ENCODE measurements at places on chromosomes 7 and 10.

DNA sequence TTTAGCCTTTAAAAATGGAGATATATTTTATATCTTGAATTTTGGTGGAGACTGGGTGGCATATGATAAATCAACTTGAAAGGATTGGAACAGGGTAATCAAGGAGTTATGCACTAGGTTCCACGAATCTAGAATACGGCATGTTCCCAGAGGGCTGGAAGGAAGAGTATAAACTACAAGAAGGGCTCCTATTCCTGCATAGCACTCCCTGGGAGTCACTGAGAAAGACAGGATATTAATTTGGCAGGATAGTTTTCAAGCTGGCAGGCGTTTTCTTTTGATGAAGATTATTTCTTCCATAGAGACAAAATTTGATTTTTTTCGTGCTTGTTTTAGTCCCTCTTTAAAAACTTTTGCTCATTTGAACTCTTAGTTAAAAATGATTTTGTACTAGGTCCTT is 119.7 kb downstream of the VWC2 start:
- no peak for DNase-seq

DNA sequence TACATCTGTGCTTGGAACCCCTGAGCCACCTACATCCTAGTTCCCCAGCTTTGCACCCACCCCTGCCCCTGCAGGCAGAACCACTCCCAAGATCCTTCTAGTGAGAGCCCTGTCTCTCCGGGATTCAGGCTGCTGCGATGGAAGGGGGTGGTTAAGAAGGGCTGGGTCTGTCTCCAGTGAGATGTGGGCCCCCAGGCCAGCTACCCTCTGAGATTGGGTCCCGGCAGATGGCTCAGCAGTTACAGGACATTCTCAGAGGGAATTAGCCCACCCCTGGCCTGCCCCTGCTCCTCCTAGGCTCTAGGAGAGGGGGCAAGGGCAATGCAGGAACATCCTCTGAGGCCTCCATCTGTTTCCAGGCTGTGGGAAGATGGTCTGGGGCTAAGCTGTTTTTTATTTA is 27.7 kb downstream of the SLC29A3 start:
- no peak for DNase-seq

- no peak for DNase-seq
Measured at GRCh38 chr7:19915596-19915995, 142.2 kb upstream of the TMEM196 start.

DNA sequence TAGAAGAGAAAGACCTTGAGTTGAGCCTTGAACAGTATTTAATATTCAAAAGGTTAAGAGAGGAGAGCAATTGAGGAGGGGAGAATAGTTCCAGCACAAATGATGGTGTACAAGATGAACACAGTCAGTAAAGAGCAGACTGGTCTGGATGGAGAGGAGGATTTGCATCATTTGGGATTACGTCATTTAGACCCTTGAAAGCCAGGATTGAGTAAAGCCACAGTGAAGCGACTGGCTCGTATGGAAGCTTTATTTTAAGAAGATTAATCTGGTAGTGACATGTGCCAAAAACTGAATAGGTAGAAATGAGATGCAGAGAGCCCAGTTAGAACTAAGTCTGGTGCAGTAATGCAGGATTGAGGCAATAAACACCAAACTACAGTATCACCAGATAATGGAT is 52.6 kb downstream of the TRUB1 start:
- no peak for DNase-seq

DNA sequence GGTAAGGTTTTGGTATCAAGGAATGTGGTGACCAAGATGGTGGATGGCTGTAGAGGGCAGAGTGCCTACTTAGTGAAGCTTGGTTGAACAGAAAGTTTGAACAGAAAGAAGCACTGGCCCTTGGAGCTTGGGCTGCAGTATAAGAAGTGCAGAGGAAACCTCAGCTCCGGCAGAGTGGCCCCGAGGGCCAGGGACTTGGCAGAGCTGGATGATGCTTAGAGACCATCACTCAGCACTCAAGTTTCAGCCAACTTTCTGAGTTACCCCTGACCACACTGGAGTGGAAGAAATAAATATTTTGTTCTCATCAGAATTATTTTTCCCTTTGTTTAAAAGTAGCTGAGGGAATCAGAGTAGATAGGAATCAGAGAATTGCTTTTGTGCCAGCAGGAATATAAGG is 336.7 kb downstream of the C7orf25 start:
- DNase-seq: no peak

- no peak for DNase-seq
Measured at GRCh38 chr10:91860885-91861284, 48.4 kb downstream of the FGFBP3 start.

DNA sequence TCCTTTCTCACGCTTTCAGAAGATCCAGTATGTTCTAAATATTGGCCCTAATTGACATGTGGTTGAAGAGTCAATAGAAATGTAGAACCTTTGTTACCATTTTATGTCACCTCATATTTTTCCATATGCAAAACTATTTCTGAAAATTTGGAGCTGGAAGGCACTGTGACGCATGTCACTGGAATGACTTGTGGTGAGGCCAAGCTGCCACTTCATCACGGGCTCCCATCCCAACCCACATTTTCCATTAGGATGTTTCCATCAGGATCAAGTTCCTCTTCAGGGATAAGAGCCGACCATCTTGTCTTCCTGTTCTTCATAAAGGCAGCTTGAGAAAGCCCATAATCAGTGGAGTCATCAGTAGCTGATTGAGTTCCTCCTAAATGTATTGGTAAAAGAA is 1241.7 kb downstream of the GATA3 start:
- DNase-seq: peak; percentile 45

- DNase-seq: no peak
Measured at GRCh38 chr7:155191901-155192478, 105.7 kb upstream of the INSIG1 start.

DNA sequence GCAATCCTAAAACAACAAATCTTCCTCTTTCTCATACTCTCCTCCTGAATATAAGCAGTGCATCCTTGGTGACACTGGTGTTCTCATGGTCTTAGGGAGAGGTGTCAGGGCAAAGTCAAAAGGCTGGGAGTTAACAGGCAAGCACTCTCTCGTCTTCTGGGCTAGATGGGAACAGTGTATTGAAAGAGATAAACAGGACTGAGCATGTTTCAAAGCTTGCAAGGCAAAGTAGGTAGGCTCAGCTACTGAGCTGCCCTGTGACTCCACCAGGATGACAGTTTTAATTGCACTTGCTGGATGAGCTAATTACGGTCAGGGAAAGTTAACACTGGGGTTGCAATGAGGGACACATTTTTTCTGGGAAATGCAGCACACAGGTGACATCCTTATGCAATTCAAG is 554.9 kb upstream of the NRP1 start:
- no peak for DNase-seq

DNA sequence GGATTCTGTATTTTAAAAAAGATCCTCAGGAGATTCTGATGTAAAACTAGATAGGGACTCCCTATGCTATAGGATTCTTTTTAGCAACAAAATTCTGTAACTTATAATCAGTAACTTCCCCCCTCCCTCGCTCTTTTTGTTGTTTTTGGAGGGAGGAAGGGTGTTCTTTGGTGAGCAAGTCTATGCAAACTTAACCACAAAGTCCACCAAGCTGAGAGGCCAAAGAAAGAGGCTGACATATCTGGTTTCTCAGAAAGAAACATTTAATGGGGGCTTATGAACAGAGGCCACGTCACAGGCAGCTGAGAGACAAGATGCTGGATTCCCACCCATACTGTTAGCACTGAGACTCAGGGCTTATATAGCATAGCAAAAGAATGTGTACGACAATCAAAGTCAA is 14.3 kb upstream of the ABCB5 start:
- no peak for DNase-seq

DNA sequence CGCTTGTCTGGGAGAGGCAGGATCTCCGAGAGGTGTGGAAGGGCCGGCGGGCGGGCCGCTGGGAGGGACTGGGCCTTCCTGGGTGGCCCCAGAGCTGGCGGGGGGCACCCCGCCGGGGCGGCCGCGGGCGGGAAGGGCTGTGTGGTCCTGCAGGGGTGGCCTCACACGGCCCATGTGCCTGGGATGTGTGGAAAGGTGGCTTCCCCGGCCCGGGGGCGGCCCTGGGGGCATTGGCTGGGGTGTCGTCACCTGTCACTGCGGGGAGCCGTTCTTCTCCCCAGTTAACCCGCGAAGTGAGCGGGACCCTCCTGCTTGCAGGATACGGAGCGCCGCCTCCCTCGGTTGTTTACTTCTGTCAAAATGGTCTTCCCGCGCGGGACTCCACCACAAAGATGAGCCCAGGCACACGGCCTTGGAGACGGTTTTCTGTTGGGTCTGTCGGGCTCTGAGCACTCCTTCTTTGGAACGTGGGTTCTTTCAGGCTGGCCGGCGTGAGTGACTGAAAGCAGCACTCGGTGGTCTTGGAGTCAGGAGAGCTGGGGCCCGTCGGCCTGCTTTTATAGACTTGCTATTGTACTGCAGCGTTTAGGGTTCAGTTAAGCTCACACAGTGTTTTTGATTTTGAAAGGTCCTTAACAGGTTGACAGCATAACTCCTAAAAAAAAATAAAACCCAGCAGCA is 700 bp downstream of the SMC3 start:
- peak; percentile 30 for DNase-seq

DNA sequence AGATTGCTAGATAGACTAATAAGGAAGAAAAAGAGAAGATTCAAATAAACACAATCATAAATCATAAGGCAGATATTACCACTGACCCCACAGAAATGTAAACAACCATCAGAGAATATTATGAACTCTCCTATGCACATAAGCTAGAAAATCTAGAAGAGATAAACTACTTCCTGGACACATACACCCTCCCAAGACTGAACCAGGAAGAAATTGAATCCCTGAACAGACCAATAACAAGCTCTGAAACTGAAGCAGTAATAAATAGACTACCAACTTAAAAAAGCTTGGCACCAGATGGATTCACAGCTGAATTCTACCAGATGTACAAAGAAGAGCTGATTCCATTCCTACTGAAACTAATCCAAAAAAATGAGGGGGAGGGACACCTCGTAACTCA is 24.5 kb upstream of the STARD3NL start:
- DNase-seq: no peak

DNA sequence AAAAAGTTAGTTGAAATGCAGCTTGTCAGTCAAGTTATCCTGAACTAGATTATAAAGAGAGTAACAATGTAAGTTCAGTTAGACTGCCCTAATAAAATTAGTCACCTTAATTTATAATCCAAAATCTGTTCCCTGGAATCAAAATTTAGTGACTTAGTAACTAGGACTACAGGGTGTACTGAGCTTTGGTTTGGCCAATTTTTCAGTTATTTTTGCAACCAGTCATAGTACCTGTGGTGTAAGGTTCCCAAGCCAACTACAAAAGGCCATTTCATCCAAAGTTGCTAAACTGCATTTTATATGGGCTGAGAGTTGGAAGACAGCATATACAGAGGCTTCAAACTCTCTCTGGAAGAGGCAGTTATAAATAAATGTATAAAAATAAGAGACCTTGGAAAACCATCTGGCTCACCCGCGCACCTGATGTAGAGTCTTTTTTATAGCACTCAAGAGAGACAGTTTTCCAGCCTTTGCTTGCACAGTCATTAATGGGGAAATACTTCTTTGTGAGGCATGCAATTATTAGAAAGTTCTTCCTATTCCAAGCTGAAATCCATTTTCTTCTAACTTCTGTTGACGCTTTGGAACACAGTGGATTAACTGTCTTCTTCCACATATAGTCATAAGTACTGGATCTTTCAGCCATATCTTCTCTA is 59.2 kb downstream of the PUS7 start:
- DNase-seq: no peak

DNA sequence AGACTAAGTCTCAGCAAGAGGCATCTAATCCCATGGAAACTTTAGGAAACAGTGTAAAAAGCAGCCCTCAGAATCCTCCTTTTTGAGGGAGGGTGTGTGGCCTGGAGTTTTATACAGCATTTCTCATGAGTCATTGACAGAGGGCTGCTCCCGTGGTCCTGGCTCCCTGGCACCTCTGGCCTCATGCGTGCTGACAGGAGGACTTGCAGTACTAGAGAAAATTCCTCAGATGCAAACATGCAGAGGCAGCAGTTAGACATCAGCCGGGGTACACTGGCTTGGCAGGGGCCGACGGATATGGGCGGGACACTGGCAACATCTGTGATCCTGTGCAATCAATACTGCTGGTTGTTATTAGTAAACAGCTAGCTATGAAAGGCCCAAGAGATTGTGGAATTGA is 925.1 kb upstream of the CELF2 start:
- DNase-seq: peak; percentile 77

All from AG20443 (cell line).